ENCODE measurements at places on chromosomes 12 and 14.

- DNase-seq: no peak
Measured at GRCh38 chr12:56299308-56299852, 750 bp downstream of the CS start.

- no peak for DNase-seq
Measured at GRCh38 chr14:59246566-59246965, 58.1 kb downstream of the DAAM1 start.

- DNase-seq: no peak
Measured at GRCh38 chr14:88597601-88598000, 34.8 kb downstream of the ZC3H14 start.

DNA sequence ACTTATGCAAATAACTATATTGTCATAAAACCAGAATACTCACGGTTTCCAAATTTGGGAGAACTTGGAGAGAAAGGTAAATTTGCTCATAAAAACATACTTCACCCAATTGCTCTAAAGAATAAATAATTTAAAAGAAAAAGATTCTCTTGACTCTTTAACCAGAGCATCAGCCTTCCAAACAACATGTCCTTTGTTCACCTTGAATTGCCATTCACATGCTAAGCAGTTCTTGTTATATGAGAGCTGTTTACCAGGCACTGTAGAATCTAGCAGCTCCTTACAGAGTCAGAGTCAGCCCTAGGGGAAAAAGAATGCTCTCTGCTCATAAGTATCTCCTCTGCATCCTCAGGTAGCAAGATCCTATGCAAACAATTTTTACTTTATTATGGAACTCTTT lies 10.2 kb downstream of the SLCO1A2 start:
- DNase-seq: no peak

GRCh38 chr14:64825006-64825405 lies 54.7 kb downstream of the SPTB start:
- DNase-seq: no peak

DNA sequence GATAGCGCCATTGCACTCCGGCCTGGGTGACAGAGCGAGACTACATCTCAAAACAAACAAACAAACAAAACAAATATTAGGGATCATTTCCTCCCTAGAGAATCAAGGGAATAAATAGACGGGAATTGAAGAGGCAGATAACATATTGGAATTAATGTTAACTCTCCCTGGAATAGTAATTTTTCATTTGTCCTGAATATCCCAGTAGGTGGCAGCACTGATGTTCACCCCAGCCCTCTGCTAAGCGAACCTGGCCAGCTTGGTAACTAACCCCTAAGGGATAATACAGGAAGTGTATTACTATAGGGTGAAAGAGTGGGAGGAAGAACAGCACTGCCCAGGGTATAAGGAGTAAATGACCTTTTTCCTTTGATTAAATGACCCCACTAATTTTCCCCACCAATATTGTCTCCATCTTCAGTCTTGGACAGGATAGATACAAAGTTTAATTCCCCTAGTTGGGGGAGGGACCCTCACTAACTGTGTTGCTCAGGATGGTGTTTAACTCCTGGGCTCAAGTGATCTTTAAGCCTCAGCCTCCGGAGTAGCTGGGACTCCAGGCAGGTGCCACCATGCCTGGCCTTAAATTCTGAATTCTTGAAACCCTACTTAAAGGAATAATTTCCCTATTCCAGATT lies 40.5 kb downstream of the SLC2A14 start:
- DNase-seq: no peak

GRCh38 chr14:24576182-24576581 lies at the start of gene CTSG:
Gene CTSG, minus strand, starts transcription at chr14:24576250. Its CDS starts 27 bp downstream, at chr14:24576223.
- no peak for DNase-seq

GRCh38 chr14:53217316-53217994 lies 64.3 kb upstream of the DDHD1 start:
- DNase-seq: peak; percentile 21

DNA sequence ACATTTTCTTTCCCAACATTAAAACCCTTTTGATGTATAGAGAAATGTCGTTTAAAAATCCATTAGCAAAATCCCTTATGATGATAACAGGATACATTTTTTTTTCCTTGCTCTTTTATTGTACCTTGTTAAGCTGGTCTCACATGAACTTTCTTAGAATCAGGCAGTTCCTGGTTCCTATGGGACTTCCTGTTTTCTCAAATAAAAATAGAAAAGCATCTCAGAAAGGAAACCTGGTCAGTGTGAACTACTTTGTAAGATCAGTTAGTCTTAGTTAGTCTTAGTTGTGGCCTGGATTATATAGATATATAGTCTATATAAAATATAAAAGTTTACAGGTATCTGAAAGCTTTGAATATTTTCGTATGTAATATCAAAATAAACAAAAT lies 40.3 kb downstream of the LEMD3 start:
- no peak for DNase-seq

DNA sequence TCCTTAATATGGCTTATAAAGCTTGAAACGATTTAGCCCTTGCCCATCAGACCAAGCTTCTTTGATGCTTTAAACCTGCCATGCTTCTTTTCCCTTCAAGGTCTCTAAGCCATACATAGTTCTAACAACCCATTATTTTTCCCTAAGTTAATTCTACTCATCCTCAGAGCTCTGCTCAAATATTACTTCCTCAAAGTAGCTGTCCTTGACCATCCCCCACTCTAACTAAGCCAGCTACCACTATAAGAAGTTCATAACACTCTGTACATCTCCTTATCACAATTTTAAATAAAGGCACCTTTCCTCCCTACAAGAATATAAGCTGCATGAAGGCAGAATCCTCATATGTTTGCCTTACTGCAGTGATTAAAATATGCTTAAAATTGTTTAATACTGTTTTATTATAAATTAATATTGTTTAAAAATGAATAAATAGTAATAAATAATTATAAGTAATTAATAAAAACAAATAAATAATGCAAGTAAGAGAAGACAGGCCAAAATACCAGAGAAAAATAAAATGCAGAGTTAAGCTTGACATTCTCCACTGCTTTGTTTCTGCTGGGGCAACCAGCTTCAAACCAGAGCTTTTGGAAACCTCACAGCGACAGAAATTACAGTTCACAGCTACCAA lies 76.8 kb downstream of the NUMB start:
- DNase-seq: no peak

DNA sequence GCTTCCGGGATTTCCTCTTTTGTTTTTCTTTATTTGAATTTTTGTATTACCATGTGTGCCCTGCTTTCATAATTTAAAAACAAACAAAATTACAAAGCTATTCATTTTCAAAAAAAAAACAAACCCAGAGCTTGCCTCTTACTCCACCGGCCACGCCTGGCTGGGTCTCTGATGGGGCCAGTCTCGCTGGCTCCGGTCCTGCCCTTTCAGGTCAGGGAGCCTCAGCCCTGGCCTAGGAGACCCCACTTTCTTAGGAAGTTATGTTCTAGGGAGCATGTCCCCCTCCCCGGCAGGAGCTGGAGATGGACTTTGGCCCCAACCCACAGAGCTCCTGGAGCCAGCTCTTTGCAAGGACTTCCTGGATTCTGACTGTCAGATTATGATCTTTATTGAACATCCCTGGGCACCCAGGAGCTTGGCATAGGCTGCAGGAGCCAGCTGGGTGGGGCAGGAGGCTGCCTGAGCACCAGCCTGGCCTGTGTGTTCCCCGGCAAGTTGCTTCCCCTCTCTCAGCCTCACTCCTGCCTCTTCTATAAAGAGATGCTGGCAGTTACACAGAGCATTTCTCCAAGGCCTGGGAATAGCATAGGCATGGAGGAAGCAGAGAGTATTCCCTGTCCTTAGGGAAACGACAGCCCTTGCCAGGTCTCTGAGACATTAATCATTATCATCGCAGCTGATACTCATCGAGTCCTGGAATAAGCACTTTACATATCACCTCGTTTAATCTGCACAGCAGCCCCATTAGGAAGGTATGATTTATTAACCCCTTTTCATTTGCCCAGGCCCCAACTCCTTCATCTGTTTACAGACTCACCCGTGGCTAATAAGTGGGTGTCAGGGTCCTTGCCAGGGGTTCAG lies 3.5 kb downstream of the DEGS2 start:
- no peak for DNase-seq

DNA sequence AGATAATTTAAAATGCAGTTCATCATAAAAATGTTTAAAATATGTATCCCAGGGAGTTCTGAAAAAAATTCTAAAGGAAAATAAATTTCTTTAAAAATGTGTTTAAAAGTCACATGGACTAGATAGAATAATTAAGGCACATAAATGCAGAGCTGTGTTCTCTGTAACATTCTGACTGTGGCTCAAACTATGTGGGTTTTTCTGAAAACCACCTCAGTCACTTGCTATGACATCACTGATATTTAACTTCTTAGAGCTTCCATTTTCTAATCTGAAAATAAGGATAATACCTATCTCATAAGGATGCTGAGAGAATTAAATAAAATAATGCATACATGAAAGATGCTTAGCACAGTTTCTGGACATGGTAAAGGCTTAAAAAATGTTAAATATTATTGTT lies 107.3 kb downstream of the SLC41A2 start:
- DNase-seq: no peak
